ENCODE measurements at places on chromosomes 5 and 9. TPM values are rescaled to one million over a fixed set of nuclear protein-coding genes. Genes with fewer than 3 reads are reported as not detected.

C9orf153 gene
- not detected for total RNA-seq

- no peak for DNase-seq
These were observed 55.9 kb upstream of the NKD2 start for GRCh38 chr5:952597-953271.

PCDHB4 gene
- total RNA-seq: not detected

DNA sequence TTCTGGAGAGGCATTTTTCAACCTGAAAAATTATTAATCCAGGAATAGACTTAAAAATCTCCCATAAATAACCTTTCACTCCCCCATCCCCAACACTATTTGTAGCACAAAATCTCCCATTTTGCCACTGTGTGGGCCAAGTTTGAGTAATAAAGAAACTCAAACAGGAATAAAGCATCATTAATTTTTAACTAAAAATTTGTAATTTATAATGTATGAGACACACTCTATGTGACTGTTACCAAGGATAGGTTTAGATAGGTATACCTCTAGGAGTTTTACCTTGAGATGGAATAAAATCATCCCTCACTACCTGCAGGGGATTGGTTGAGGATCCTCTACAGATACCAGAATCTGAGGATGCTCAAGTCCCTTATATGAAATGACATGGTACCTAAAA is 30.1 kb downstream of the CHD1 start:
- DNase-seq: no peak

GRCh38 chr9:110170357-110171257 is 37.4 kb downstream of the C9orf152 start:
- no peak for DNase-seq

- DNase-seq: no peak
These were observed 16.6 kb upstream of the PSMD5 start for GRCh38 chr9:120859361-120859760.

- DNase-seq: no peak
These were observed 369.7 kb downstream of the LRRC70 start for GRCh38 chr5:62948301-62948700.

Data from Calu3 (cell line).